ENCODE measurements at places on chromosomes 1 and 21.

- peak; percentile 20 for DNase-seq
Measured at GRCh38 chr1:211648980-211649934, 26.2 kb downstream of the NEK2 start.

GRCh38 chr1:223524930-223525451 lies 131.8 kb downstream of the CCDC185 start:
- DNase-seq, result no peak

GRCh38 chr1:109802901-109803561 lies 39.3 kb upstream of the EPS8L3 start:
- no peak for DNase-seq

DNA sequence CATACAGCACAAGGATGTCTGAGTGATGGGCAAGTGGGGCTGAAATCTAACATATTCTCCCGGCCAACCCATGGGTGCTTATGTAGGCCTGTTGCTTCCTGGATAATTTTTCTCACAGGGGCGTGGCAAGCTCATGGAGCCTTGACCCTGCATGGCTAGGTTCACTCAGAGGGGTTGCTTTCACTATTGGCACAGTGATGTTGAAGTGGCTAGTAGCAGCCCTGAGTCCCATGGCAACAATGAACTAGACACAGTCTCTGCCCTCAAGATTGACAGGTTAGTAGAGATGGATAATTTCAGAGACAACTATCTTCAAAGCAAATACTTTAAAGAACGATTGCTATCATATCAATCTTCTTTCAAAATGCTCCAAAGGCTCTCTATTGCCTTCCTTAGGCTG lies 6.5 kb upstream of the MAB21L3 start:
- DNase-seq, result no peak

DNA sequence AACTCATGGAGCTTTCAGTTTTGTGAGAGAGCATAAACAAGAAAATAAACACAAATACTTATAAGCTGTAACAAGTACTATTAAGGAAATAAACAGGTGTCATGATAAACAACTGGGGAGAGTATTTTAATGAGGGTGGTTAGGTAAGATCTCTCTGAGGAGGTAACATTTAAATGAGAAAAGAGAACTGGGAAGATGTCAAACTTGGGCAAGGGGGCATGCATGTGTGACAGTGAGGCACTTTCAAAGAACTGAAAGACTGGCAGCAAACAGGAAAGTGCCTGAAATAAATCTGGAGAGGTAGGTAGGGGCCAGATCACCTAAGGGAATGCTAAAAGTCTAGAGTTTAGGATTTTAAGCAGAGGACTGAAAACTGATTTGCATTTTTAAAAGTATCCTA lies 37.8 kb downstream of the NSL1 start:
- DNase-seq, result no peak

- DNase-seq, result no peak
Measured at GRCh38 chr1:48692235-48692634, 84.5 kb downstream of the BEND5 start.

DNA sequence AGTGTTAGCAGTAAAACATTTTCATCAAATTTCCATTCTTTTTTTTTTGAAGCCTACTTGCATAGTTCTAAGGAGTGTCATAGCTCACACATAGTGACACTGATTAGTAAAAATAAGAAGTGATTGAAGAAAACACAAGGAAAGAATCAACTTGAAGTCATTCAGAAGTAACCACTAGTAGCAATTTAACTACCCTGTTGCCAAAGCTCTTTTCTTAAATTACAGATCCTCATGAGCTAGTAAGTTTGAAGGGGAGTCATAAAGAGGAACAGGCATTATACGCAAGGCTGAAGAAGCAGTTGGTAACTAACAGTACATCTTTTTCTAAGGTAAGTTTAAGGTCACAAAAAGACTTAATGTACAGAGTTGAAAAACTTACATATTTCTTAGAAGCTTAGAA lies 332.2 kb downstream of the CHRM3 start:
- DNase-seq, result peak; percentile 54

GRCh38 chr1:21937034-21937371 lies at the start of gene HSPG2:
TSS of gene HSPG2 (minus strand) at chr1:21937310. CDS start at chr1:21937217, 93 bp downstream.
- DNase-seq, result no peak

DNA sequence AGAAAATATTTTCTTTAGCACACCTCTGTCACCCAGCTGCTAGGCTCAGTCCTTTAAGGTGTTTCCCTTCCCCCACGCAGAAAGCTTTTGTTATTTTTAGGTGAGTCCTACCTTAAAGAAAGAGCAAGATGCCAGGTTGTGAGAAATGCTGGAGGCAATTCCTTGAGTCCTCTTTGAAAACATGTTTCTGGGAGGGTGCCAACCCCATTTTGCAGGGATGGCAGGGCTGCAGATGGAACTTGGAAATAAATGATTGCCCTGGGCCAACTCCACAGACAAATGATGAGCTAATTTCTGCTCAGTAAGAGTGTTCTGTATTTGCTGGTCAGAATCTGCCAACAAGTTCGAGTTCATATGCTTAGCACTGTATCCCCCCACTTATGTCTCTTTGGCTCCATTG lies 119.2 kb upstream of the RAB3GAP2 start:
- DNase-seq, result no peak

DNA sequence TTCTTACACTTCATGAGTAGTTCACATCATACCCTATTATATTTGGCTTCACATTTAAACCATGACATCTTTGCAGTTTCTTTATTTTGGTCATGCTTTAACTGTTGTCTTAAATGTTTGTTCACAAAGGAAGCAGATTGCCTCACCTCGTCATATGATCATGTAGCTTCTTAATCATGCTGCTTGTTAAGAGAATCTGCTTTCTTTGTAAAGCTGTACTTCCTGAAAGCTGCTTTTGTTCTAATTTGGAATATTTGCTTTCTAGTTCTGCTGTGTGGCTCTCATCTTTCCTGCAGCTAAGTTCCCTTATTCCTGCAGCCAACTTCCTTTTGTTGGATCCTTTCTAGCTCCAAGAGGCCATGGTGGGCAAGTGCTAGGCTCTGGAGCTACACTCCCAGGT lies 62.9 kb upstream of the SIM2 start:
- DNase-seq, result no peak

All from activated CD4-positive, alpha-beta T cell treated with anti-CD3 and anti-CD28 coated beads, Interleukin-10, Interleukin-2, amounts not matched to agents 100 ng/mL and 50 ng/mL, durations not matched to agents 16 hours and 8 hours (primary cell).